T-helper 22 cell (primary cell): ENCODE measurements at places on chromosomes 3 and 15.

DNA sequence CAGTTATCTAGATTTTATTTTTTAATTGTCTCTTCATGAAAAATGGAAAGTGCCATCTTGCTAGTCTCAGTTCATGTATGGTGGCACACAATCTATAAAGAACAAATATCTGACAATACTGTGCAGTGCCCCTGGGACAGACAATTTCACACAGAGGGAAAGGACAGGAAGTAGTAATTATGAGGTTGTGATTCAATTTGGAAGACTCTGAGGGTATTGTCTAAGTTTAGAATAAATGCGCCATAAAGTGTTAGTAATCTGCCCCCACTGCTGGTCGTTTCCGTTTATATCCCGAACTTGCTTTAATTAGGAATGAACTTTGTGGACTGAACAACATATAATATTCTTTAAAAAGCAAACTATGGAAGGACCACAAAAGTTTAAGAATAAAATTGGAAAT, 196.4 kb upstream of the SLC24A5 start:
- DNase-seq = no peak

DNA sequence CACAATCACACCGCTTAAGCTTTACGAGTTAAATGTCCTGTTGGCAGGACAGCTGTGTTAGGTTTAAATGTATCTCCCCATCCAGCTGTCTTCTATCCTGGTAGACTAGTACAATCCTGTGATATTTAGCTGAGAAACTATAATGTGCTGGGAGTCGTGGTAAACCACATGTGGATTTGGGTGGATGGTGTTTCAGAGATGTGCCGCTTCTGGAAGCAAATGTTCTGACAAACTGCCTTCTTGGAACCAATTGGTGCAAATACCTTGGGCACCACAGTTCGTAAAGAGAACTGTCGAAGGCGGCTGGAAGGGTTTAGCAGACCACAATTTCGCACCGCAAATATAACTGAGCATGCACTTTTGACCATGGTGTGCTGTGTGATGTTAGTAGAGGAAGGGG, 15.0 kb downstream of the SCG5 start:
- DNase-seq = no peak

DNA sequence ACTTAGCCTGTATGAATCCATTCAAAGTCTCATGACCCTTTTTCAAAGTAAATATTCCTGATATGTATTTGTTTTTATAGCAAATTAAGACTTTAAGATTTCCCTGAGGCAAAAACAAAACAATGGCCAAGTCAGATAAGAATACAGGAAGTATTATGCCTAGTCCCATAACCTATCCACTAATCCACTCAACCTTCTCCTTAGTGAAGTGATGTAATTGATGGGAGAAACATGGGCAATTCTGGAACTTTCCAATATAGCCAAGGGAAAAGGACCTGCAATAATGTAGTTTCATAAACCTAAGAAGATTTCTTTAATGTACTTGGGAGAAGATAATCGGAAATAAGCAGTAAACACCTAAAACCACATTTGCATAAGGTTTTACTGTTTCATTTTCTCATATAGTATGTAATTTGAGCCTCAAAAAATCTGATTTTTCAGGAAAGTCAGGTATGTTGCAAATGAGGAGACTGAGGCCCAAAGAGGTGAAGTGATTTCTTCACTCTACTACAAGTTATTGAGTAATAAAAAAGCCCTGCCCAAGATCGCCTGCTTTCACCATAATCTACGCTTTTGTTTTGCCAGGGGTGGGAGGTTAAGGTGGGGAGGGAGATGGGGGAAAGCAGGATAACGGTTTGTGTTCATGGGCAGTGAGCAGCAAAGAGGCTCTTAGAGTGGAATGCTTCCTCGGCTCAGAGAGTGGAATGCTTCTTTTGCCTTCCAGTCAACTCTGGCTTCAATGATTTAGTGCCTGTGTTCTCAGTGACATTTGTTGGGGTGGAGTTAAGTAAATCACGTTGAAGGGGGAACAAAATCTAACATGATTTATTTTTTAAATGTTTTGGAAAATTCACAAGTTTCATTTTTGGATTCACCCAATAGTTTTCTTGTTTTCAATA, 95.0 kb upstream of the FNDC3B start:
- no peak for DNase-seq

GRCh38 chr15:88623632-88624031, 2.5 kb downstream of the AEN start:
- no peak for DNase-seq

GRCh38 chr15:95326431-95327182, 1003.9 kb upstream of the NR2F2 start:
- no peak for DNase-seq

DNA sequence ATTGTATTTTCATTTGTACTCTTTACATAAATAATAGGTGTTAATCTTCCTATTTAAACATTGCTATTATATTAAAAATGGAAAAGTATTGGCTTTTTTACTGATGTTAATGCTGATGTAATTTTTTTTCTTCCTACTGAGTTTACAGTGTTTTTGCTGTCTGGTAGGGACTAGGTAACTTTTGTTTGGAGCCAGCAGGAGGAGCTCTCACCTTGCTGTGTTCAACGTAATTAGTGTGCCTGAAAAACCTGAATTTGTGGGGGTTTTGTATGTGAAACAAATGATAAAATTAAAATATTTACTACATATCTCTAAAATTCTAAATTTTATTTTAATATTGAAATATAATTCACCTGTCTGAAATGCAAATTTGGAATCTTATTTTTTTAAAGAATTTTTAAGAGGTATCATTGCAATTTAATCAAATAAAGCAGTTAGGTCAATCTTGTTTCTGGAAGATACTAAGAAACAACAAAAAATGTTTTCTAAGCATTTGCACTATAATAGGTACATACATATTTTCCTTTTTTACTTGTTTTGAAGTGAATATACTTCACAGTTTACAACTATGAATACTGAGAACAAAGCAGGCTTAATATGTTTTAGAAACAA, 48.8 kb downstream of the EPHA6 start:
- no peak for DNase-seq

GRCh38 chr15:43376017-43376705, 5.3 kb downstream of the TUBGCP4 start:
- DNase-seq = no peak

GRCh38 chr15:89113296-89114024, 25.2 kb downstream of the ABHD2 start:
- no peak for DNase-seq

- DNase-seq = no peak
Measured at GRCh38 chr3:138396752-138397410, 37.5 kb upstream of the ESYT3 start.

DNA sequence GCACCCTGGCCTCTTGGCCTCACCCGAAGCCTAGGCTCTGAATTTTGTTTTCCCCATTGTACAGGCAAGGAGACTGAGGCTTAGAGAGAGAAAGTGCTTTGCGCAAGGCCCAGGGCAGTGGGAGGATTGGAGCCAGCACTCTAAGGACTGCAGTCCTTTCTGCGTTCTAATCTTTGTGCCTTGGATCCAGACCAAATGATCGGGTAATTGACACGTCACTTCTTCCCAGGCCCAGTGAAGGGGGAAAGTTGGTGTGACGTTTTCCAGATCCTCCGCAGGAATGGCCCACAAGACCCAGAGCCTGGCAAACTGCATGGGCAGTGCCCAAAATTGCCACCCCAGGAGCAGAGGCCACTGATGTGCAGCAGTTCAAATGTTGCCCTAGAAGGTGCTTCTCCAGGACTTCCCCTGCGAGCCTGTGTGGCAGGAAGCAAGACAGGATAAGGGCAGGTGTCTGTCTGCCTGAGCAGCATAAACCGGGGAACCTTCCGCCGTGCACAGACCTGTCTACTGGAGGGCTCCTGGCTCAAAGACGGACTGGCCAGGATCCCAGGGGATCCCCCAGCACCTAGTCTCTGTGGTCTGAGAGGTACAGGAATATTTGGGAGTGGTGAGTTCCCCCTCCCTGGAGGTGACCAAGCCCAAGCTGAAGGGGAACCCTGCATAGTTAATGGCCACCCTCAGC, 194.5 kb upstream of the TLE3 start:
- DNase-seq = no peak

- no peak for DNase-seq
Measured at GRCh38 chr3:82004266-82004665, 242.8 kb upstream of the GBE1 start.

DNA sequence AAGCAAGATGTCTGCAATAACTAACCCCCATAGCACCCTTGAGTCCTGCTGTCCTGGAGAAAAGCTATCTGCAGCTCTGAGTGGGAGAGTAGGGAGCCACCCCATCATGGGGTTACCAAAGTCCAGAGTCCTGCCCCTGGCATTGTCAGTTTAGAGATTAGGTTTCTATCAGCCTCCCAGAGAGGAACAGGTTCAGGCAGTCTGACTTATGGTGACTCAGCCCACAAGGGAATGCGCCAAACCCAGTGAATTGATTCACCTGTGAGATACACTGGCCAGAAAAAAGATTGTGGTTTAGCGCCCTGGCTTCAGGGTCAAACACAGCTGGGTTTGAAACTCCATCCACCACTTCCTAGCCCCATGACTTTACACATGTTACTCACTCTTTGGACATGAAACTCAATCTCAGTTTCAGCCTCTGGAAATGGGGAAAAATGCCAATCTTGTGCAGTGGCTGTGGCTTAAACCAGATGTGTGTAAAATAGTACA, 263.6 kb upstream of the HES1 start:
- no peak for DNase-seq

GRCh38 chr3:179895330-179895729, 141.4 kb downstream of the PEX5L start:
- no peak for DNase-seq

DNA sequence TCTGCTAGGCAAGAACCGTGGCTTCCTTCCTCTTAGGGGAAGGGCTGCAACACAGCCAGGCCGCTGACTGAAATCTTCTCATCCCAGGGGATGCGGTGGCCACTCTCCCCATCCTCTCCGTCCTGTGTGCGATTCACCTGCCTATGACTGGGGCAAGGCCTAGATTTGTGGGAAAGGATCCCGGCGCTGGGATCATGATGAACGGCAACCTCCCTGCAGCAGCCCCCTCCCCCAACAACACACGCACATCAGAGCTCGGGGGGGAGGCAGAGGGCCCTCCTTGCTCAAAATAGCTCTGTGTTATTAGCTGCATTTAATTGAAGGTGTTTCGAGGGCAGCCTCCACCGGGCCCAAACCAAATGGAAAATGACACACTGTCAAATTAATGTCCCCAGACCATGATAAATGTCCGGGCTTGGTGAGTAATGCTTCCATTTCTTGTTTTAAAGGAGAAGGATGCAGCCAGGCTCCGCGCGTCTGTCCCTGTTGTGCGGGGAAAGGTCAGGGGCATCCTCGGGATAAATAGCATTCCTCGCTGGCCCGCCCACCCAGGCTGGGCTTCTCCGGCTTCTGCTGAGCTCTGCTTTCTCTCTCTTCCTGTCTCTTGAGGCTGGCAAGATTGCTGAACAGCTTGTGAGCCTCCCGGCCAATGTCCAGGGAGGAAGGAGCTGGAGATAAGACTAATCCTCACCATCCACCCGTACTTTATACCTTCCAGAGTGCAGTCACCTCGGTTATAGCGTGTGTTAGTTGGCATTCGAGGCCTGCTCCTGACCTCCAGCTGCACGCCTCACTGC, 56.4 kb upstream of the TLE3 start:
- no peak for DNase-seq

GRCh38 chr3:150408221-150409124, at the start of gene TSC22D2:
TSS of gene TSC22D2 (plus strand) at chr3:150408298. CDS start at chr3:150409351, 1,053 bp downstream.
- DNase-seq = peak; percentile 90

- DNase-seq = no peak
Measured at GRCh38 chr15:57992761-57993355, 72.7 kb downstream of the ALDH1A2 start.

- no peak for DNase-seq
Measured at GRCh38 chr3:76311941-76312340, 526.6 kb upstream of the ZNF717 start.

DNA sequence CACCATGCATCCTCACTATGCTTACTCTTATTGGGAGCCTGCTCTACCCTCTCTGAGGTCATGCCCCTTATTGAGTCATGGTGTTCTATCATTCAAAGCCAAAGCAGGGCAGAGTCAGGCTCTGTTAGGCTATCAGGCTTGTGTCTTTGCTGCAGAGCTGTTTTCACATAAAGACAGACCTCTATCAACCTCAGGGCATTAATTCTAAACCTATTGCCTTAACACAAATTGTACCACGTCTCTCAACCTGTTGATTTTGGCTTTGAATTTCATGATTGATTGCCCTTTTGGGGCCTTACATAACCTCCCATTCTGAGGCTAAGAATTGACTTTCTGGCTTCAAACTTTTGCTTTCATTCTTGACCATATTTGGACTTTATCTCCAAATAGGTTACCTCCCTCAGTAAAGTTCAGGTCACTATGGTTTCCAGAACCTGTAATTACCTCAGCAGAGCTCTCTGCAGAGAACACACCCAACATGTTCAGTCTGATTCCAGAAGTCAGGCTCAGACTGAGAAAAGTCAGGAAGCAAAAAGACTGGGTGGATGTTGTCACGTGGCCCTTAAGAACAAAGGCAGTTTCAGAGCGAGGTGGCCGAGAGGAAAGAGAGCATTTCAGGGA, 221.4 kb upstream of the NANOGP8 start:
- DNase-seq = no peak

GRCh38 chr15:87704276-87704675, 552.3 kb downstream of the NTRK3 start:
- DNase-seq = no peak

GRCh38 chr3:159029306-159030026, 227.6 kb downstream of the MFSD1 start:
- DNase-seq = no peak

DNA sequence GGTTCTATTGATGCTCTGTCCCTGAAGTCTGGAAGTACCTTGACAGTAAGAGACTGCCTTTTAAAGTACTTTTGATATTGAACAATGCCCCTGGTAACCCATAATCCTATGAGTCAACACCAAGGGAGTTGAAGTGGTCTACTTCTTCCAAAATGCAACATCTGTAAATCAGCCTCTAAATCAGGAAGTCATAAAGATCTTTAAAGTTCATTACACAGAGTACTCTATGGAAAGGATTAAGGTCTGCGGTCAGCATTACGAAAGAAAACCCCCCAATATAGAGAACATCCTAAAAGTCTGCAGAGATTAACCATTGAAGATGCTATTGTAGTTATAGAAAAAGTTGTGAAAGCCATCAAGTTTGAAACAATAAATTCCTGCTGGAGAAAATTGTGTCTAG, 52.7 kb upstream of the CMC1 start:
- DNase-seq = no peak

- DNase-seq = no peak
Measured at GRCh38 chr3:72446218-72447058, 401.8 kb downstream of the SHQ1 start.
